Kidney tubule cell (primary cell): ENCODE measurements at places on chromosomes 16 and 17.

DNA sequence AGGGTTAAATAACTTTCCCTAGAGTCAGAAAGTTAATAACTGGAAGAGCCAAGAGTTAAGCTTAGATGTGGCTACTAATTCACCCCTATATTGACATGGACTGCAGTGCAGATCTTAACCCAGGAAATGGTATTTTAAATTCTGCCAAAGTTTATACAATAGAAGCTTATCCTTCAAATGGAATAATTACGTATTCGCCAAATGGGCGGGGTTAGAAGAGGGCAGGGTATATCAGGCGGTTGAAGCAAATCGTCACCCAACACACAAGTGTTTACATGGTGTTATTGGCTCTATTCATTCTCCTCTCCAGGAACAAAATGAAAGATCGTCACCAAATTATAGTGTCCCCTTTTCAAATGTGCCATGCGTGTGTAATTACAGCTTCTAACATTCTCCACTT lies 182.7 kb downstream of the PRKCB start:
- no peak for DNase-seq

- DNase-seq, result peak; percentile 67
These were observed 24.6 kb downstream of the GPT2 start for GRCh38 chr16:46908540-46909372.

DNA sequence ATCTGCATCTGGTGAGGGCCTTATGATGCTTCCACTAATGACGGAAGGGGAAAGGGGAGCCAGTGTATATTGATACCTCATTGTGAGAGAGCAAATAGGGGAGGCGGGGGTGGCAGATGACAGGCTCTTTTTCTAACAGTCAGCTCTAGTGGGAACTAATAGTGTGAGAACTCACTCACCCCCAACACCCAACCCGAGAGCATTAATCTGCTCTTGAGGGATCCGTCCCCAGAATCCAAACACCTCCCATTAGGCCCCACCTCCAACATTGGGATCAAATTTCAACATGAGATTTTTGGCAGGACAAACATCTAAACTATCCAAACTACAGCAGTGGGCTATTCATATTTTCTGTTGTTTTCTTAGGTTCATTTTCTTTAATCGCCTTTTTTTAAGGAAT lies 54.4 kb downstream of the BPTF start:
- no peak for DNase-seq

DNA sequence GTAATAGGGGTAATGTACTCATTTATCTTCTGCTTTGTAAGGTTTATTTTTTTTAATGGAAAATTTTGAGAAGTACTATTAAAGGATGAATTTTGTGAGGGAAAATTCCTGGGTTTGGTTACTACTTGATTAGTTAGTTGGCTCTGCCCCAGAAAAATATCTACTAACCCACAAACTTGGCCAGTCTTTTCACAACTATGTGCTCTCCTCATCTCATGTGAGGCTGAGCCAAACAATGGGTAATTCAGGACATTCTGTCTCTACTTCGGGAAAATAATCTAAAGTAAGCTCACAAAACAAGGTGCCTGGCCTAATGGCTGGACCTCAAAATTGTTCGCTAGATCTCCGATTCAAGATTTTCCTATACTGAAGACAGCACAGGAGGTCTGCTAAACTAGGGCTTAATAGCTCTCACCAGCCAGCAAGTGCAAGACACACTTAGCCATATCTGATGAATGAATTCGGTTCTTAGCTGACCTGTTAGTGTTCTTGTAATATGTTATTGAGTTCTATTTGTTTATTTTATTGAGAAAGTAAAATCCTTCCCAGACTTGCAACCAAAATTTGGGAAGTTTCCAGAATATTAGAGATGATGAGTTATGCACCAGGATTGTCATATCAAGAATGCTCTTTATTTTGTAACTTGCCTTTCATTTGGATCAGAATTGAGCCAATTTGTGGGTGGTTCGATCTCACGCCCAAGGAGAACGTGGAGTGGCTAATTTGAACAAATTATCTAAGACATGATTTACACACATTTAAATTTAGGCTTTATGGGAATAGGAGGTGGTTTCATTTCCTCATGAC lies 5.7 kb downstream of the KCNJ16 start:
- no peak for DNase-seq

GRCh38 chr16:30025574-30025973 lies 2.6 kb downstream of the C16orf92 start:
- no peak for DNase-seq

DNA sequence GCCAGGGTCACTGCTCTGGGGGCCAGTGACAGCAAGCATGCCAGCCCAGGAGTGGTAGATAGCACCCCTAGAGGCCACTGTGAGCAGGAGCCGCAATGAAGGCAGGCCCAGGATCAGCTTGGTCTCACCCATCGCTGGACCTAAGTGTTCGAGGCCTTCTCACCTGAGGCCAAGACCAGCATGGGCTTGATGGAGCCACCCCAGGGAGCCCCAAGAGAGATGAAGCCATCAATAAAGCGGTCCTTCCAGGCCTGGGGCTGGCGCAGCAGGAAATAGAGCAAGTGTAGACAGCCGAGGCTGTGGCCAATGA lies 1.8 kb downstream of the LCAT start:
- DNase-seq, result peak; percentile 43

DNA sequence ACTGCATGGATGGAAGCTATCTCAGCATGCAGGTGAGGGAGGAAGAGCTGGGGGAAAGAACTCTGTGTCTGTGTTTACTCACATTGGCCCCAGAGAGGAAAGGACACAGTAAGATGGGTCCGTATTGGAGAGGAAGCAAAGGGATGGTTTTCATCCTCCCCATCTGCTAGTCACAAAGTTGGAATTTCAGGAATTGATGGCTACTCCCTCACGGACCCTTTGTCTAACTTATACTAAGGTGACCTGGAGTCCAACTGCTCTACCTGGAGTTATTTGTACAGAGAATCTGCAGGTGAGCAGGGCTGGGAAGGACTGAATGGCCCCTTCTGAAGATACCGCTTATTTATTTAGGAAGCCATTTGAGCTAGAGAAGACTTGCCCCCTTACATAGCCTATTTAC lies 55.1 kb downstream of the WNT3 start:
- DNase-seq, result peak; percentile 32
